ENCODE measurements at places on chromosomes 1 and 21.
A peak's percentile ranks its signal among the peaks of the same experiment; 100 is the strongest.

DNA sequence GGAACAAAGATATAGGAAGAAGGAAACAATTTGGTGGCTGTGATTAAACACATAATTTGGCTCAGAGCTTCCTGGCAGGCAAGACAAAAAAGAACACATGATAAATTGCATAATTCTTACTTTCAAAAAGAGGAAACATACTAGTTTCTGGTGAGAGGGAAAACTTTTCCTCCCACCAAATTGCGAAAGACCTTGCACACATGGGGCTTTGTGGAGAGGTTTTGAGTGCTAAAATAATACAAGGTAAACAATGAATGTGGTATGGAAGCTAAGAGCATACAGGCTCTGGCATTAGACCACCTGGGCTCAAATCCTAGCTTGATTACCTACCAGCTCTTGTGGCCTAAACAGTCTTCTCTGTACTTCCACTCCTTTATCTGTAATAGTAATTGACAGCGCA, 140.2 kb upstream of the HOOK1 start:
- DNase-seq = no peak

DNA sequence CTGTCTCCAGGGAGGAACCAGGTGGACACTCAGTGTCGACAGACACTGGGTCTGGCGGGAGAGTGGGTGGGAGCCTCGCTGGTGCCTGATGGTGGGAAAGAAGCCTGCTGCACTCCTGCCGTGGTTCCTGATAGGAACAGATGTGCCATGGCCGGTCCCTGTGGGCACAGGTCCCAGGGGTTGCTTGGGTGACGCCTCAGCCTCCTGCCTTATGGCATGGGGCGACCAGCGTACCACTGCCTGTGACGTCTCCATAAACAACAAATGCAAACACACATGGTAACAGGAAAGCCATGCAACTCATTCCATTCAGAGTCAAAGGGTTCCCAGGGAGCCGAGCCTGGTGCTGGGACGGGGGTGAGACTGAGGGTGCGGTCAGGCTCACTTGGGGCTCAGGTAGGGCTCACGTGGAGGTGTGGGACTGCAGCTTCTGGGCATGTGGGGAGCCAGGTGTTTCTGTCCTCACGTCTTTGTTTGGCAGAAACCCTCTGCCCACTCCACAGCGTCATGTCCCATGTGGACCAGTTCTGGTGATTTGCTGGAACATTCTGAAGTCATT, 34.8 kb downstream of the SNAP47 start:
- DNase-seq = no peak

DNA sequence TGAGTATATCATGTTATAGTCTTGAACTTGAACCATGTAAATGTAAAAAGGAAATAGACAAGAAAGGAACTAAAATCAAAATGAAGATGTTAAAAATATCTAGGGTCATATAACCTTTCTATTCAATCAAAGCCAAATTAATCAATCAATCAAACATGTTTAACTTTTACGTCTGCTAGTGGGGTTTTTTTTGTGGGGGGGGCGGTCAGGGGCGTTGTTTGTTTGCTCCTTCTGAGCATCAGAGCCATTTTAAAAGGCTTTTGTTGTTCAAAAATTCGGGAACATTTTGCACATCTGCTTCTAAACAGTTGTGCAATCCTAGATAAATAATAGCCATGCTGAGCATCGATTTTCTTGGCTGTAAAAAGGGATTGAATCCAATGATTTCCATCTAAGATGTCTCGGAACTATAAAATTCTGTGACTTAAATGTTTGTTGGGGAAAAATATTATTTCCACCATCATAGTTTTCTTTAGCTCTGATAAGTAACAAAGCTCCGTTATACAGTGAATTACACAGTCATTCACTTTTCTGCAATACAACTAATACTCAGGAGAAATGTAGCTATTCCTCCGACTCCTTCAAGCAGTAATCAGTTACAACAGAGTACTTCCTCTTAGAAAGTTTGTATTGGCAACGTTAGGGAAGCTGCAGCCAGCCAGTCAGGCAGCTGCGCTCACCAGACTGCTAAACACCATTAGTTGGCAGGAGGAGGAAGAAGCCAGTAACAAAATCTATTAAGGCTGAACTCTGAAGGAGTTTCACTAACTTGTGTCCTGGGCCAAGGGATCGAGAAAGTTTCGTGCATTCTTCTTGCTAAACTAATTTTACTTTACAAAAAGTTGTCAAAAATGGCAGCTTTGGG, 2.2 kb downstream of the SPATA6 start:
- DNase-seq = peak; percentile 17

DNA sequence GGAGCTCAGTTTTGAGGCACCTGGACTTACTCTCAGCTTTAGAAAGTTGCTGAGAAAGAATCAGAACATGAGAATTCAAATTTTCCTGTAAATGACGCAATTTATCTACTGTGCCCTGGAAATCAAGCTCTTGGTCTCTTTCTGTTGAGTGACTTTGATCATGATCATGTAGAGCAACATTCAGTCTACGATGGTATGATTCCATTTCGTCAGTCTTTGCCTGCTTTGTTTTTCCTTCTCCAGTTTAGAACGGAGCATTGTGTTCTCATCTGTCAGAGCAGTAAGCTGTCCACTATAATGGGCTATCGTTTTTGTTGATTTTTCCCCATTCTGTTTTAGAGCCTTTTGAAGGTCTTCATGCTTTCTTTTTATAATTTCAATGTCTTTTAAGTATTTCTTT, 20.7 kb downstream of the SFT2D2 start:
- no peak for DNase-seq

- DNase-seq = no peak
These were observed 122.1 kb downstream of the UCK2 start for GRCh38 chr1:165949335-165950130.

DNA sequence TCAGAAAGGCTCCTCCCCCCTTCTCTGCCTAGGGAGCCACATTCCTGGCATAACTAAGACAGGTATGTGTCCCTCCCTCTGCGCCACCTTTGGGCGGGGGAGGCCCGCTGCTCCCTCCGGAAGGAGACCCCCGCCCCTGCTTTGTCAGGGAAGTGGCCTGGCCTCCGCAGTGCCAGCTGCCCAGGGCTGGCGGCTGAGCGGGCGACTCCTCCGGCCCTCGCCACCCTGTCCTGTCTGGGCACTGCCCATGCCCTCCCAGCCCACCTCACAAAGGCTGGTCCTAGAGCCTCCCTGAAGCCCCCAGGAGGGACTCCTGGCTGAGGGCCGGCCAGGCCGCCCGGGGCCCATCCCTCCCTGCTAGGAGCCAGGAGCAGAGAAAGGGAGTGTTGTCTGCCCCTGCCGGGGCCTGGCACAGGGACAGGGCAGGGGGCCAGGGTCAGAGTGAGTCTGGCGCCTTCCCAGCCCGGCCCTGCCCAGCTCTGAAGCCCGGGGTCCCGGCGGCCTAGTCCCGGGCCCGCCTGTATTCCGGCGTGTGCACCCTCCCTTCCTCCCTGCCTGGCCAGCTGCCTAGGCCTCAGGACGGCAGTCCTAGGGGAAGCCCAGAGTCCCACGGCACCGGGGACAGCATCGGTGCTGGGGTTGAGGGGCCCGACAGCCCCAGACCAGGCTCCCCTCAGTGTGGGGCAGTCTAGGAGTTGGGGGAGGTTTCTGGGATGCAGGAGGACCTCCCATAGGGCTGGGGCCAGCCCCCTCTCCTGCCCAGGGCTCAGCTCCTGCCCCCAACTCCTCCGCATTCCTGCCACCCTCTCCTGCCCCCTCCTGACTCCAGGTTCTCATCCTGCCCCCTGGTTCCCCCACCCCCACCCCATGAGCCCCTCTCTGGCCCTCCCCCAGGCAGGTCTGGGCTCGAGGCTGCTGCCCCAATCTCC, 5.1 kb downstream of the AGRN start:
- no peak for DNase-seq

- no peak for DNase-seq
These were observed 15.9 kb upstream of the TMEM125 start for GRCh38 chr1:43253876-43254275.

DNA sequence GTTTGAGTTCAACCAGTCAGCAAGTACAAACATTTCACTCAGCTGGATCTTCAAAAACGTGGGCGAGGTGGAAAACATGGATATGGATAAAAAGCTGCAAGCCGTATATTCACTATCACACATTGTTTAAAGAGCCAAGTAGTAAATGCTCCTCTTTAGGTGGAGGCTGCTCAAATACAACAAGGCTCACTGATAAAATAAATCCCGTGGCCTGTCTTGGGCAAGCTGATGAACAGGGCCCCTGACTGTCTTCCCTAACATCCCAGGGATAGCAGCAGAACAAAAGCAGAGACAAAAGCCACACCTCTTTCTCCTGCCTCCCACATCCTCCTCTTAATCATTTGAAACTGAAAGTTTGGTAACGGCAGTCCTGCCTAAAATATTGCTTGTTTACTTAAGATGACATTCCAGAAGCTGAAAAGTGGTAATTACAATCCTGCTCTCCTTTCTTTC, 357.7 kb downstream of the TTLL7 start:
- no peak for DNase-seq

DNA sequence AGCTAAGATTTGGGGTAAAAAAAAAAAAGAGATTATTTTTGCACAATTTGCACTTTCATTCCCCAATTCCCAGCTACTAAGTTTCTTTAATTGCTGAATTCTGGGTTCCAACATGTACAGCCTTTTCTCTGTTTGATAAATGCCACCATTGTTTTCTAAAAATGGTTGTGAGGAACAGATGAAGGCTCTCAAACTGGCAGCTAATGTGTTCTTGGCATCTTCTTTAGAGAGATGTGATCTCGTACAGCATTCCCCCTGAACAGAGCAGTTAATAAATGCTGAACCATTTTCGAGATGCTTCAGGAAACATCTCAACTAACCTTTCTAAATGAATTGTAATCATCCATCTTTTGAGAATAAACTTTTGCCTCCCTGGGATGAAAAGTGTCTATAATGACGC, 107.9 kb upstream of the DYNLT5 start:
- DNase-seq = no peak

- no peak for DNase-seq
These were observed 169.6 kb downstream of the KCNK2 start for GRCh38 chr1:215252164-215252563.

- no peak for DNase-seq
These were observed 280.3 kb upstream of the FMN2 start for GRCh38 chr1:239811211-239811885.

GRCh38 chr1:154241703-154242351, 21.1 kb downstream of the UBAP2L start:
- no peak for DNase-seq

DNA sequence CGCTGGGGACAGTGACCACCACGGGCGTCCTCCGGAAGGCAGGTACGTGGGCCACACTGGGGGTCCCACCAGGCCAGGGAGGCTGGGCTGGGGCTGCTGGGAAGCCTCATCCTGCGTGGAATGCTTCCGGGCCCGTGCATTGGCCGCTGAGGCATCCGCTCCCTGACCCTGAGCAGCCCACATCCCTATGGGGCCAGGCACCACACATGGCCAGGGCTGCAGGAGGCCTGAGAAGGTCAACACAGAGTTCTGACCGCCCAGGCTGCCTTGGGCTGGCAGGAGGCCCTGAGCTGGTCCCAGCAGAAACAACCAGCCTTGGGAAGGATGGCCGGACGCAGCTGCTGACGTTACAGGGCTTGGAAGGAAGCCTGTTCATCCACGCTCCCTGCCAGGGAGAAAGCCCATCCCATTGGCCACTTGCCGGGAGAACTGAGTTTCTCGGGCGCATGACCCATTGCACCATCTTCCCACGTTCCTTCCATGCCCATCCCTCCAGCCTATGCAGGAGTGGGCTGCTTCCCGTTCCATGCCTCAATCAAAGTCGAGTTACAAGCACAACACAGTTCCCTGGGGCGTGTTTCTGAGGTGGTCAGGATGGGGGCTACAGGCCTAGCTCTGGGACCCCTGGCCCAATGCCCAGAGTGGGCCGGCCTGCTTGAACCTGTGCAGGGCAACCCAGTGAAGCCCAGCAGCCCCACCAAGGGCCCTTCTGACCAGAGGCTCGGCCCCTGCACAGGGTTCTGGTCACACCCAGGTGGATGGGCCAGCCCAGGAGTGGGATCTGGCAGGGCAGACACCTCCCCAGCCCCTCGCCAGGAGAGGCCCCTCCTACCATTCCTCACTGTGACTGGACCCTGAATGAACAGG, 31.7 kb downstream of the TRIM11 start:
- peak; percentile 93 for DNase-seq

DNA sequence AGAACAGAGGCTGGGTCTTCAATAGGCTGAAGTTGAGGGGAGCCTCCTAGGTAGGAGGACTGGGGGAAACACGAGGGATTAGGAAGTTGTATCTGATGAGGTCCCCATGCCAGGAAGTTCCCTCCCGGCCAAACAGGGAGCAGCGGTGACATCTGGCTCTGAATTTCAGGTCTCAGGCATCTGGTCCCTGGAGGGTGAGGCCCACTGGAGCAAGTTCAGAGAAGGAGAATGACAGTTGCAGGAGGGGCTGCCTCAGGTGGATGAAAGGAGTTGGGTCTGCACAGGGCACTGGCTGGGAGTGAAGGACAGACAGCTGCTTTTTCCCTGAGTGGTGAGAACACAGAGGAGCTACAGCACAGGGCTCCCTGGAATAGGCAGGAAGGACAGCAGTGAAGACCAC, 9.1 kb downstream of the TMEM9 start:
- no peak for DNase-seq

DNA sequence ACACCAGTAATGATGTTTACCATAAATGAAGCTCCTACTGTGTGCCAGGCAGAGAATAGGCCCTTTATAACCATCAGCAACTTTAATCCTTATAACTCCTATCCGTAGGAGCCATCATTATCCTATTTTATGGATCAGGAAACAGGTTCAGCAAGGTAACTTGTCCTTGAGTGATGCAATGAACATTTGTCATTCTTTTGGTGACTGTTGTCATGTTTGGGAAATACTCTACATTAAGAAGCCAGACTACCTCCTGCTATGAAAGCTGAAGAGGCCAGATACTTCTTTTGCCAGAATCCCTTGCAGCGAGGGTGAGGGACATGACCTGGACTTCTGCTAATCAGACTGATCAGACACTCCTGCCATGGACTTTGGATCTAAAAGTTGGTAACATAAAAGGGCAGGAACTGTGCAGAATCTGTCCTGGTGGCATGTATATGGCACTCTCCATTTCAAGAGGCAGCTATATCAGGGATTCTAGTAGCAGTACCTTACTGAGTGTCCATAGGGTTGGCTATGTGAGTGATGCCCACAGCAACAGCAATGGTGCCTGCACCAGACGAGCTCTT, 33.1 kb upstream of the SRRM1 start:
- DNase-seq = no peak

DNA sequence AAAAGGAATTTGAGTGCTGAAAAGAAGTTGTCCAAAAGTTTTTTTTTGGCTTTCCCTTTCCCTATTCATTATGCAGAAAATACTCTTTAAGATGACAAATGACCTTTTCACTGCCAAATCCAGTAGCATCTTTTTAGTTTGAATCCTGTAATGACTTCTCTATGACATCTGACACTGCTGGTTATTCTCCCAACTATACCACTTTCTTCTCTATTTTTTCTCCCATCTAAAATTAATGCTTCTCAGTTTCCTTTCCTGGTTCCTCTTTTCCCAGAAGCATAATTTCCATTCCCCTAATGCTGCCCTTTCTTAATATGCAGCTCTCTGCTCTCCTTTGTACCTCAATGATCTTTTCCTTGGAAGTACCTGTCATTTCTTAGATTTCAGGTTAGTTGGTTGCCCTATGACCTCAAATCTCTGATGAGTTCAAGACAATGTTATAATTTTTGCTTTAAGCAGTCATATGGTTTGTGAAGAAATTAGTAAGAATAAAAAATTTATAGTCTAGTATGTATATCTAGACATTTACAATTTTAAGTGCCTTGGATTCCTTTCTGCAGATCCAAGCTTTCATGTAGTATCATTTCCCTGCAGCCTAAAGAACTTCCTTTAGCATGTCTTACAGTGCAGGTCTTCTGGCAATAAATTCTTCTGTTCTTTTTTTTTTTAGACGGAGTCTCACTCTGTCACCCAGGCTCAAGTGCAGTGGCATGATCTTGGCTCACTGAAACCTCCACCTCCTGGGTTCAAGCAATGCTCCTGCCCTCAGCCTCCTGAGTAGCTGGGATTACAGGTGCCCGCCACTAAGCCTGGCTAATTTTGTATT, 150.8 kb downstream of the CDC42BPA start:
- DNase-seq = no peak

All from GM04504 (cell line).